Kidney epithelial cell (primary cell): ENCODE measurements at places on chromosomes 12 and 14.

GRCh38 chr12:18275981-18276380, 14.7 kb downstream of the PIK3C2G start:
- DNase-seq, result peak; percentile 63

GRCh38 chr12:11968048-11968383, 102.7 kb upstream of the BCL2L14 start:
- DNase-seq, result no peak

GRCh38 chr14:105147671-105148603, 20.6 kb downstream of the JAG2 start:
- DNase-seq, result no peak

GRCh38 chr14:74429221-74429691, 3.2 kb upstream of the SYNDIG1L start:
- DNase-seq, result no peak

DNA sequence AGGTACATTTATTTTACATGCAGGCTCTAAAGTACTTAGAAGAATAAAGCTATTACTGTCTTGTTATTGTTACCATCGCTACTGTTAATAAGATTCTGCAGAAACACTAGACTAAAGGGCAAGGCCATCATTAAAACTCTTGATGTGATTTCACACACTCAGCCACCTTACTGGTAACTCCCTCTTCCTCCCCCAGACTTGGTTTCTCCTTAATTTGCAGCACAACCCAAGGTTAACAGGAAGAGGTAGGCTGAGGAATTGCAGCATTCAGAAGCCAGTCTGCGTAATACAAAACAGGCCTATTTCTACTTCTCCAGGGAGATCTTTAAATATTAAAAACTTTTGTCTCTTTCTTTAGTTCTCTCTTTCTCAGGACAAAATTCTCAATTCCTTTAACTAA, 210.3 kb downstream of the BTG1 start:
- no peak for DNase-seq

DNA sequence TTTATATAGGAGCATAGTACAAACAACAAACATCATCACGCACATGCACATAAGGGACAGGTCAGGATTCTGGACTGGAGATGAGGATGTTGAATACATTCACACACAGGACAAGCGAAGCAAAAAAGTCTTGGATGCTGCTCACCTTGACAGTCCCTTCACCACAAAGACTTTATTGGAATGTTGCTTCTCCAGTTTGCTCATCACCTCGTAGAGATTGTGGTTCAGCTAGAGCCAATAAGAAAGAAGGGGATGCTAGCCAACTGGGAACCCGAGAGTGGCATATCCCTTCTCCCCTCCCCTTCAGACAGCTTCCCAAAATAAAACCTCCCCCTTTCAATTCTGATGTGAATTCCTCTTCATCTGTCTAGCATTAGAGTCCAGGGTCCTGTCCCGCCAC, 25.4 kb upstream of the SMAGP start:
- no peak for DNase-seq

DNA sequence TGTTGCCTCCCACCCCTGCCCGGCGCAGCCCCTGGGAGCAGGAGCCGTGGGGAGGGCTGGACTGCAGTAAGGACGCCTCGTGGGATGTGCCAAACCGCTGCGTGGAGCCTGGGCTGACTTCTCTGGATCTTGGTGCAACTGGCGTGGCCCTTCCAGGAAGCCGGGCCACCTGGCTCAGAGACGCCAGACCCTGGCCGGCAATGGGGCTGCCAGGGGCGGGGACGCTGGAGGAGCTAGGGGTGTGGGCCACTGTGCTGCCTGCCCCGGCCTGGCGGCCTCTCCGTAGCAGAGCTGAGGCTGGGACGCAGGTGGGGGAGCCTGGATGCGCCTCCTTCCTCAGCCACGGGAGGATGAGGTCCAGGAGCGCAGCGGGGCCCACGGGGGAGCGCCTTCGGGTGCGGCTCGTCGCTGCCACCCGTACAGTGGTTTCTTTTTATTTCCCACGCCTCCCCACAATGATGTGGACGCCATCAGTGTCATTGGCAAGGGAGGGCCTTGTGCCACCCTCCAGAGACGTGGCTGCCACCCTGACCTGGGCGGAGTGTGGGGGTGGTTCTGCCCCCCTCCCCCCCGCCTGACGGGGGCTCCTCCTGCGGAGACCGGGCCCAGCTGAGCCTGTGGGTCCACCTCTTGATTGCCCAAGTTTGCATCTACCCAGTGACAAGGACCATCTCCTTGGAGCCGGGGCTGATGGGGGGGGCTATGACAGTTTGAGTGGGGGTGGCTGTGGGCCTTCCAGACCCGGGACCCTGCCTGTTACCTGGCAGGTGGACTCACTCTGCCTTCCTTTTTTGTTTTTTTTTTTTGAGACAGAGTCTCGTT, 11.3 kb downstream of the DDX51 start:
- DNase-seq, result no peak

GRCh38 chr14:31937730-31938346, 139.3 kb upstream of the ARHGAP5 start:
- DNase-seq, result peak; percentile 95

DNA sequence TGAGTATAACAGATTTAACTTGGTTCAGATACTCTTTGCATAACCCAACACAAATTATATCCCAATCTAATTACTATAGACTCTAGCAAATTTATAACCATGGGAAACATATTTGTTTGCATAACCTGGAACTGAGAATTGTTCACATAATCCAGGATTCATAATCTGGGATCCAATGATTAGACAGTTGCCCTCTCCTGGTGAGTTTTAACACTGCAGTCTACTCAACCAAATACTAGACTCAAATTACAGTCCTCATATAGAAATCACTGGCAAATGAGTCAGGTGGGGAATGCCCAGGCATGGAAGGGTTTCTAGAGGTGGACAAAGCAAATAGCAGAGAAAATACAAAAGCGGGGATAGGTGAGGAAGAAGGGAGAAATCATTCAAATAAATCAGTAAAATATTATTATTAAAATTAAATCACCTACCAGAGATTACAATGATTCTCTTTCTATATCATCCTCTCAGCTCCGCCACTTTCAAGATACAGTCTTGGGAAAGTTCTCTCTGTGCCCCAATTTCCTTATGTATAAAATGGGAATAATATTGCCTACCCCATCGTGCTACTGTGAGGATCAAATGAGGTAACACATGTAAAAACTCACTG, 9.4 kb downstream of the GCH1 start:
- peak; percentile 38 for DNase-seq

DNA sequence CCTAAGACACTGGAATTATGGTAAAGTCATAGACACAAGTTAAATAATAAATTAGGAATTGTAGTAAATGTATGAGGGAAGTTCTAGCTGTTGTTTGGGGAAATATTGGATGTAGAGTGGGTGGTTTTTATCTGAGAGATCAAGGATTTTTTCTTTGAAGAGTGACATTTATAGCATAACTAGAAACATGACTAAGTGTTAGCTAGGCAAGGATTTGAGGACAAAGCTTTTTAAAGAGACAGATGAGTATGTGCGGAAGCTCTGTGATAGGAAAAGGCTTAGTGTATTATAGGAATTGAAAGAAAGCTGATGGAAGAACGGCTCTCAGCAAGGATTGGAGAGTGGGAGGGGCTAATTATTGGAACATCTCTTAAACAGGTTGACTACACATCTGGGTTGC, 24.5 kb downstream of the PDZRN4 start:
- DNase-seq, result no peak

- no peak for DNase-seq
Measured at GRCh38 chr12:2639020-2639298, 155.8 kb upstream of the FKBP4 start.

- DNase-seq, result no peak
Measured at GRCh38 chr12:42766754-42767153, 177.2 kb upstream of the PRICKLE1 start.

DNA sequence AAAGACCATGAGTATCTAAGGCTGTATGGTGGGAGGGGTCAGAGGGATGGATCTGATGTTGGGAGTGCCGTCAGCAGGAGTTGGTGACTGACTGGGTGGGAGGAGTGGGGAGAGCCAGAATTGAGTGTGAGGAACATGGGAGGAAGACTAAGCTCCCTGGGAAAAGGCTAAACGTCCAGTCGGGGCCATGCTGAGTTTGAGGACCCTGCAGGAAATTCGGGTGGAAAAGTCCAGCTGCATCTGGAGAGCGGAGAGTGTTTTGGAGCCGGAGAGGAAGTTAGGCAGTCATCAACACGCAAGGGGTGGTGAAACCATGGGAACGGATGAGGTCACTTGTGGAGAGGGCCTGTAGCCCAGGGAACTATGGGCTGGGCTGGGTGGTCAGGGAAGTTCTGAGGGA, 60.9 kb downstream of the ELK3 start:
- DNase-seq, result no peak

DNA sequence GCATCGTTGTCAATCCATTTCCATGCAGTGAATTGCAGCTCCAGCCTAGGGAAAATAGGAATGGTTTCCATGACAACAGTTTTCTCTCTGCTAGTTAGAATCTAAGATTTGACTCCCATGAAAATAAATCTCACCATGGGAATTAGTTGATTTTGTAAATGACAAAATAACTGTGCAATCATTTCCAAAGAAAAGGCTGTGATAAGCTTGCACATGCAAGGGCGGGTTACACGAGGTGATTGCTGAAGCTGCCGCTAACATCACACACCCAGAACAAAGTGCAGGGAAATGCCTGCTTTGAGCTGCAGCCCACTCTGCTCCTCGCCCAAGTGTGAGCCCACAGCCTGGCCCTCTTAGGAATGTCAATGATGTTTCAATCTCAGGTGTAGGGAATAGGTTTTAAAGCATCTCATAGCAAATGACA, 53.8 kb downstream of the TRIM9 start:
- no peak for DNase-seq

- DNase-seq, result no peak
Measured at GRCh38 chr14:65866448-65866847, 453.9 kb downstream of the FUT8 start.

DNA sequence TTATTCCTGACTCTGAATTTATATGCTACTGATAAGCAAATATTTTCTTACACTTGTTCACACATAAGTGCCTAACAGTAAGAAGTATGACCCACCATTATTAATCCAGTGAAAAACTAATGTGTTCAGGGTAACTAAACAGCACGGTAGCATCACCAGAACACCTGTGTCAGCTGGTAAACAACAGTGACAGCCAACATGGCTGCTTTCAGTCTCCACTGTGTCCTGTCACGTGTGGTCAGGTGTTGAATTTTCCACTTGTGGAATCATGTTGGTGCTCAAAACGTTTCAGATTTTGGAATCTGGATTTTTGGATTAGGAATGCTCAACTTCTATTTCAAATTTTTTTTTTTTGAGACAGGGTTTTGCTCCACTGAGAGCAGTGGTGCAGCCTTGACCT, 14.3 kb upstream of the ATP23 start:
- DNase-seq, result no peak

GRCh38 chr12:12626471-12626870, 14.8 kb downstream of the CREBL2 start:
- no peak for DNase-seq

DNA sequence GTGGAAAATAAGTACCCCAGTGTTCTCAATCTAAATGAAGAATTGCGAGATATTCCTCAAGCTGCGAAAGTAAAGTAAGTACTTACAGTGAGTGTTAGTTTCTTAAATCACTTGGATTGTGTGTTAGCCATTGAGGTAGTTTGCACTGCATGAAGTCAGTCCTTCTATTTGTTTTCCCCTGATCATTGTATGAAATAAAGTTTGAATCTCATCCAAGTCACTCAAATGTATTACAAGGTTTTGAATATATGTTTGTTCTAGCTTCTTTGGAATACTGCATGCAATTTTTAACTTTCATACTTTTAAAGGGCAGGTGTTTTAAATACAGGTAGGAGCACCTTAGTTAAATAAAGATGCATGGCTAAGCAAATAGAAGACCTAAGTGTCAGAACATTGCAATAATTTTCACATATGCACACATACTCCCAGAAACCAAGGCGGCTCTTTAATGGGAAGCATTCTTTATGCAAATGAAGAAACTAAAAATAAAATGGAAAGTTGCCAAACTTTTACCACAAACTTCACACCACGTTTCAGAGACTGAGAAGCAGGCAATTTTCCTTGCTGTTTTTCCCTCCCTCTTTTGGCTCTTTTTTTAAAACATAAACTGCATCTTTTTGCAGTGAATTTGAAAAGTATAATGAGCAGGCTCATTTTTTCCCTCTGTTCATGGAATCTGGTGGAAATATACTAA, 105.6 kb downstream of the GPR135 start:
- no peak for DNase-seq

GRCh38 chr14:29587761-29588470, 339.7 kb downstream of the PRKD1 start:
- no peak for DNase-seq
